ENCODE measurements at places on chromosomes 4 and X. TPM values are rescaled to one million over a fixed set of nuclear protein-coding genes. Genes with fewer than 3 reads are reported as not detected.

DNA sequence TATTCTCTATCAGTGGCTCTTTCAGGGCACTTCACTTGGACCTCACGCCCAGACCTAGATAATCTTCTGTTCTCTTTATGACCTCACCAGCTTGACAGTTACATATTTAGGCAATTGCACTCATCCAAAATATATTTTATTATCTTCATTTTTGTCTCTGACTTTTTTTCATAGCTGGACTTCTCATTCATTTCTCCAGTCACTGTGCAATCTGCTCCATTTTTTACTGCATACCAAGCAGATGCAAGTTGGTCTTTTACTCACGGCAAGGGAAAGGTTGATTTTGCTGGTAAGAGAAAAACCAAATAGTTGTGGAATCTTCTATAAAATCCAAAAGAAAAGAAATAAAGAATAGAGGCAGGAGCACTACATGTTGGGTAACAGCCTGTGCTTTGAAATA lies 31.7 kb downstream of the MAD2L1 start:
- no peak for DNase-seq

- no peak for DNase-seq
Measured at GRCh38 chr4:145716661-145717200, 36.8 kb downstream of the C4orf51 start.

The MAGED2 gene
- total RNA-seq: 136 TPM

The MAGEE1 gene
- total RNA-seq: 7.3 TPM

DNA sequence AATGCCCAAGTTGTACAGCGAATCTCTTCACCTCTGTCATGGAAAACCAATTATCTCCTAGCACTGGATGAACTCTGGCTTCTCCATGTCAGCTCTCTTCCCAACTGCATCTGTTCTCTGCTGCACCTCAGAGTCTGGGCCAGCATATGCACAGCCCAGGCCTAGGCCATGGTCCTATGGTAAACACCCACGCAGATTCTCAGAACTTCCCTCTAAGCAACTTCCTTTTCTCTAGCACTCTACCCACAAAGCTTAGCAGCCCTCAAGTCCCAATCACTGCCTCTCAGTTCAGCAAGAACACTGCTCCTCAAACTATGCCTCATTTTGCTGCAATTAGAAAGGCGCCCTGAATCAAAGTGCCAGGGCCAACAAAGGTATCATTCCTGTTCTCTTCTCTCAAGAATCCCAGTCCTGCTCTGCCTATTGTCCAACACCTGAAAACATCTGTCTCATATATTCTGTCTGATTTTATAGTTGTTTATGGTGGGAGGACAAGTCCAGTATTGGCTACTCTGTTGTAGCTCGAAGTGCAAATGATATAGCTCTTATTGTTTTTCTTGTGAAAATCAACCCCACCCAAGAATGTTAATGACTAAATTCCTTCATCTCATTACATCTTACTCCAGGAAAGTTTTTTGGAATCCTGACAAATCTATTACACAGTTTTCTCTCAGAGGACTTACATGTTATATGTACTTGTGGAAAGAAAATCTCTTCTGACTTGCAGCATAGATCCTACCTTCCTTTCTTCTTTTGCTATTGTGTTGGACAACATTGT lies 85.4 kb downstream of the DCHS2 start:
- no peak for DNase-seq

The LARP7 gene
- 46.2 TPM for total RNA-seq

The FAM47C gene
- not detected for total RNA-seq

The IQCM gene
- total RNA-seq: not detected

All from WTC11 (cell line).